ENCODE measurements at places on chromosomes 12 and 14.

GRCh38 chr12:80100591-80100990 lies 1.3 kb downstream of the OTOGL start:
- DNase-seq, result no peak

DNA sequence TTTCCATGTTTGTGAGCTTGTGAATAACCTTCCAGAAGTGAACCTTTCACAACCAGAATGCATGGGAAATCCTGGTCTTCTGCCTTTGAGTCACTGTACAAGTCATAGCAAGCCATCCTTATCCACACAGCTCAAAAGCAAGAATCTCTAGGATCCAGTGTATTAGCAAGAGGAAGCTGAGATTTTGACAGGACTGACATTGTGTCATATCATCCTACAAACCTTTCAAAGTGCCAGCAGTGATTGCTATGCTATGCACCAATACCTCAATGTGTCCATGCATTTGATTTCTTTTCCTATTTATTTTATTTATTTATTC lies 13.5 kb upstream of the NRDE2 start:
- DNase-seq, result no peak

DNA sequence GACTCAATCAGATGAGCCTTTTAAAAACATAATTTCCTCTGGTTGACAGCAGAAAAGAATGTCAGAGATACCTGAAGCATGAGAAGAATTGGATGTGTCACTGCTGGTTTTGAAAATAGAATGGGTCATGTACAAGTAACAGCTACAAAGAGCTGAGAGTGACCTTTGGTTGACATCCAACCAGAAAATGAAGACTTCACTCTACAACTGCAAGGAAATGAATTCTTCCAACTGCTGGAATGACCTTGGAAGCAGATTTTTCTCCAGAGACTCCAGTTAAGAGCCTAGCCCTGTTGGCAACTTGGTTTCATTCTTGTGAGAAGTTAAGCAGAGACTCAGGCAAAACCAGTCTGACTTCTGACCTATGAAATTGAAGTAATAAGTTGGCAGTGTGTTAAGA lies 505.9 kb downstream of the SLC16A7 start:
- DNase-seq, result peak; percentile 21

DNA sequence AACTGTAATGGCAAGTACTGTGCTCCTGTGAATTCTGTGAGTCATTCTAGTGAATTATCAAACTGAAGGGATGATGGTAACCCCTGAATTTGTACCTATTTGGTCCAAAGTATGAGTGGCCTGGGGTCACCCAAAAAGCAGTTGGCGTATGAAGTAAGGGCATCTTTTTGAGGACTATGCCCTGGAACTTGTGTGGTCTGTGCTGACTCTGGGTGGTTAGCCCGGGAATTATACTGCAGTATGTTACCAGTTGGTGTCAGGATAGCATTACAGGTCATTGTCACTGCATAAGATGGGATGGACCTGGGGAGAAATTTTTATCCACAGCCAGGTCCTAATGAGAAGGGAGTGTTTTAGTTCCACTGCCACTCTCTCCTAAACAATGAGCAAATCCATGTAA lies 174.7 kb downstream of the SSPN start:
- DNase-seq, result no peak

- no peak for DNase-seq
Measured at GRCh38 chr12:125100551-125101434, 35.6 kb downstream of the AACS start.

- DNase-seq, result no peak
Measured at GRCh38 chr14:91216731-91217226, 27.7 kb downstream of the GPR68 start.

DNA sequence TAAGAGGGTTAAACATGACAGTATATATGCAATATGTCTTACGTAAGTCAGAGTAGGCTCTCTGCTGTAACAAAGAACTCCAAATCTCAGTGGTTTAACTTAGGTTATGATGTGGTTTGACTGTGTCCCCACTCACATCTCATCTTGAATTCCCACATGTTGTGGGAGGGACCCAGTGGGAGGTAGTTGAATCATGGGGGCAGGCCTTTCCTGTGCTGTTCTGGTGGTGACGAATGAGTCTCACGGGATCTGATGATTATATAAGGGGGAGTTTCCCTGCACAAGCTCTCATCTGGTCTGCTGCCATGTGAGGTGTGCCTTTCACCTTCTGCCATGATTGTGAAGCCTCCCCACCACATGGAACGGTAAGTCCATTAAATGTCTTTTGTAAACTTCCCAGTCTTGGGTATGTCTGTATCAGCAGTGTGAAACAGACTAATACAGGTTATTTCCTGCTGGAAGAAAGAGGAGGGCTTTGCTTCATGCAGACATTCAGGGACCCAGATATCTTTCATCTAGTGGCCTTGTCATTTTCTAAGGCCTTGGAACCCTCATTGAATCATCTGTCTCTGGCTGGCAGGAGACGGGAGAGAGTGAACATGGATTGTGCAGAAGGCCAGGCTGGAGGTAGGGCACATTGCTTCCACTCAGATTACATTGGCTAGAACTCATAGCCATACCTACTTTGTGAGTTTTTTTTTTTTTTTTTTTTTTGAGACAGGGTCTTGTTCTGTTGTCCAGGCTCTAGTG lies 96.1 kb downstream of the CRADD start:
- DNase-seq, result no peak

DNA sequence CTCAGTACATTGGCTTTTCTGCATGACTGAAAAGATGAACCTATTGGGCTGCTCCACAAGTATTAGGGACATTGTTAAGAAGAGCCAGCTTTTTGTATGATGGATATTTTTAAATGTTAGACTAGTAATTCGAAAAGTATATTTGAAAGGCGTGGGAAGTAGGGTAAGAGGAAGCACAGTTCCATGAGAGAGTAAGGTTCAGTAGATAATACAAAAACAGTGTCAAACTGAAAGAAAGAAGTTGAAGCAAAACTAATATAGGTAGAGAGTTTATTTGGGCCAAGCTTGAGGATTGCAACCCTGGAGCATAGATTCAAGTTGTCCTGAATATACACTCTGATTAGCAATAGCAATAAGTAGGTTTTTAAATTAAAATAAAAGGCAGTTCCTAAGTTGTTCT lies 193.9 kb downstream of the RASSF9 start:
- DNase-seq, result no peak
